Neural crest cell (in vitro differentiated cells): ENCODE measurements at places on chromosomes 1 and 21. TPM values are rescaled to one million over a fixed set of nuclear protein-coding genes. Genes with fewer than 3 reads are reported as not detected.

DNA sequence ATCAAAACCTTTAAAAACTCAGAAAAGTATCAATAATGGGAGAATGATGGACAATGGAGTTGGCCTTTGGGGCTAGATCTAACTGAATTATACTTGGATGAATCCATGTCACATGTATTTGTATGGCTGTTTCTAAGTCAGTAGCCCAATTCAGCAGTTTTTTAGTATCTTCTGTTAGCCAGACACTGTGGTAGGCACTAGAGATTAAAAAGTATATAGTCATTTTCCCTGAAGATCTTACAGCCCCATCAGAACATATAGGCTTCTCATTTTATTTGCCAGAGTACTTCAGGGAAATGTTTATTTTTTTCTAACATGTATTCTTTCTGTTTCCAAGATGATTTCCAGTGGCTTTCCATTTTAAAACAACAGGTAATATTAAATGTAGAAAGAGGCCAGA lies 273.7 kb downstream of the NFIA start:
- DNase-seq: no peak

- DNase-seq: no peak
These were observed 252.7 kb downstream of the TTLL7 start for GRCh38 chr1:83746234-83746633.

Gene TNFAIP8L2
- total RNA-seq: not detected in 2 replicates

DNA sequence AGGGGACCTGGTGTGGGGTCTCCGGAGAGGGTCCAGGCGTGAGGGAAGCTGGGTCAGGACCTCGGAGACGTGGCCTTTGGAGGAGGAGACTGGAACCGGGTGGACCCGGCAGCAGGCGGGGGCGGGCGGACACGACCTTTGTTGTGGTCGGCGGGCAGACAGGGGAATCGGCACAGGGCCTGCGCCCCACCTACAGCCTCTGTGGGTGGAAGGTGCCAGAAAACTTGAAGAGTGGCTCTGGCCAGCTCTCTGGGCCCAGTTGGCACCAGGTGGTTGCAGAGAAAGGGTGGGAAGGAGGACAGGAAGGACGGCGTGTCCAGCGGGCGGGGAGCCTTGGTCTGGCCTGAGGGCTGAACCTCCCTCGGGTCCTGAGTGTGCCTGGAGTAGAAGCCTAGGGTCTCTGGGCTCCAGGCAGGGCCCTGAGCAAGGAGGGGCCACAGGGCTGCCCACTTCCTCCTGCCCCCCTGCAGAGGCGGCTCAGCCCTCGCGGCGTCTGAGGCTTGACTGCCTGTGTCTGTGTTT lies 7.7 kb upstream of the TTLL10 start:
- DNase-seq: no peak

DNA sequence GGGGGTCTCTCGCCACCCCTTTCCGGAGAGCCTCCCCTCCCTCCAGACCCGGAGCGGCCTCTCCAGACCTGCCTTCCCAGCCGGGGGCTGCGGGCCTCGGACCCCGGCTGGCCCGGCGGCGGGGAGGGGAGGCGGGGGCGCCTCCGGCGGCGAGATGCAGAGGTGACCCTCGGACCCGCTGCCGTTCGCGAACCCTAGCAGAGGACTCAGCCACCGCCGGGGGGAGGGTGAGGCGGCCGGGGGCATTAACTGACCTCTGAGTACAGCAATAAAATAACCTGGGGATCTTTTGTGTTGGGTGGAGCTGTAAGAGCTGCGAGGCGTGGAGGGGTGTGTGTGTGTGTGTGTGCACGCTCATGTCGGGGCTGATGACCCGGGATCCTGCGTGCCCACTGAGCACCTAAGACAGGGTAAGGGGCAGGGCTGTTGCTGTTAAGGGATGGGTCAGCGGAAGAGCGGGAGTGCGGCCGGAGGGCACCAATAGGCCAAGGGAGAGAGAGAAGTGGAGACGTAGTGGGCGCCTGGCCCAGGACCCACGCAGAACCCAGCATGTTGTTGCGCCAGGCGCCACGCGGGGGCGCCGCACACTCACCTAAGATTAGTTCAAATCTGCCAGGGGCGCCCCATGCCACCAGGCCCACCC lies 6.3 kb downstream of the HAPLN2 start:
- DNase-seq: peak; percentile 67

DNA sequence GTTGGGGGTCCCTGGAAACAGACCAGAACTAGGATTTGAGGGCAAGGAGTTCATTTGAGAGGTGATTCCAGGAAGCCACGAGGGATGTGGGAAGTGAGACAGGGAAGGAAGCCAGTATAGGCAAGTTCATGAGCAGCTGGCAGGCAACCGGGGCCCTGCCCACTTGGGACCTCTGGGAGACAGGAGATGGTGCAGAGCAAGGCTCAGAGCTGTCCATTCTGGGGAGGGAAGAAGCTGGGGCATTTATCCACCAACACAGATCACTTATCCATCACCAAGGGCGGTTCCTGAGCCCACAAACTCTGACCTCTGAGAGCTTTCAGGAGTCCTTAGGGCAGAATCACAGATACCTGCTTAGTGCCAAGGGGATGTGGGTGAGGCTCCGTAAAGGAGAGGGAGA lies 16.8 kb downstream of the EDN2 start:
- DNase-seq: no peak

- no peak for DNase-seq
These were observed 59.3 kb downstream of the GPR88 start for GRCh38 chr1:100597061-100597741.

Gene FMO2
- not detected in 2 replicates for total RNA-seq

DNA sequence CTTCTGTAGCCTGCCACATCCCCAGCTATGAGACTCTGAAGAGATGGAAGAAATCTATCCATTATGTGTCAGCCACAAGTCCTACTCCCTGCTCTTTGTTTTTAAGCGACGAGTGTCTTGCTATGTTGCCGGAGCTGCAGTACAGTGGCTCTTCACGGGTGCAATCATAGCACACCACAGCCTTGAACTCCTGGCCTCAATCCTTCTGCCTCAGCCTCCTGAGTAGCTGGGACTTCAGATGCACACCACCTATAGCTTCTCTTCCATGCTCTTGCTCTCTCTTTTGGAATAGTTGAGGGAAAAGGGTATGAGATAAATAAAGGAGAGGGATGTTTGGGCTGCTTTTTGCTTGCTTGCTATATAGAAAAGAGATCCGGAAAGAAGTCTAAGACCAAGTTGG lies 1.6 kb downstream of the TUFT1 start:
- DNase-seq: no peak

- no peak for DNase-seq
These were observed 39.1 kb downstream of the CLIC6 start for GRCh38 chr21:34707876-34708325.

Gene CLDN17
- total RNA-seq: not detected in 2 replicates

DNA sequence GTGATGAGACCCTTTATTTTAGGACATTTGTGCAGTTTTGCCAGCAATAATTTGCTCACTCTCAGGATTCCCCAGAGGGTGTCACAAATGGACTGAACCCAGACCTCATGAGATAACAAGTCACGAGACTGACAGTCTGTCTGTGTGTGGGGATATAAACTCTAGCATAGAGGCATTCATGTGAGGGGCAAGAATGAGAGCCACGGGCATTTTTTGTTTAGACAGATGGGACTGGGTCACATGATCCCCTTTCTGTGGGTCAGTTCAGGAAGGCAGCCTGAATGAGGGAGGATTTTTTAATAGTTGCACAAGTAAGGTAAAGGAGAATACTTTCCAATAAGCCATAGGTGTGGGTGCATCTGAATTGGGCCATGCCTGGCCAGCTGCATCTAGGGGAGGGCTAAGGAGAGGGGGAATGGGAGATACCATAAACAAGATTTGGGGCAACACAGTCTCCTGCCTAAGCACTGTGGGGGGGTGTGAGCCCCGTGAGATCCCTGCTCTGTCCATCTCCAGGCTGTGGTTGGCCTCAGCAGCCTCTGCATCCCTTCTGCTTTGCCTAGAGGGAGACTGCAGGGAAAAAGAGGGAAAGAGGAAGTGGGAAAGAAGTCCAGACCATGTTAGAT lies 66.6 kb downstream of the NAV1 start:
- no peak for DNase-seq

DNA sequence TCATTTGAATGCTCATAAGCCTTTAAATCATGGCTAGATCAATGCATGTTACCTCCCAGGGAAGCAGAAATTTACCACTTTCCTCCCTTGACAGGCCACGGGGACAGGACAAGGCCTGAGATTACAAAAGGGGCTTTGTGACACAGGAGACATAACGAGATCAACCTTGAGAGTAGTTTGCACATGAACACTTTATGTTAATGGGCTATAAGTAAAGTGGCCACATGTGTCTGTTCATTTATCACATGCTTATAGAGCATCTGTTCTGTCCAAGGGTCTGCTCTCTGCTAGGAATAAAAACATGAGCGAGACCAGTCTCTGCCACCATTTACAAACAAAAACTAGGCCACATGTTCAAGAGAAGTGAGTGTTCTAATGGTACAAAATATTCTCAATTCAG lies 144.1 kb upstream of the C8B start:
- DNase-seq: no peak

DNA sequence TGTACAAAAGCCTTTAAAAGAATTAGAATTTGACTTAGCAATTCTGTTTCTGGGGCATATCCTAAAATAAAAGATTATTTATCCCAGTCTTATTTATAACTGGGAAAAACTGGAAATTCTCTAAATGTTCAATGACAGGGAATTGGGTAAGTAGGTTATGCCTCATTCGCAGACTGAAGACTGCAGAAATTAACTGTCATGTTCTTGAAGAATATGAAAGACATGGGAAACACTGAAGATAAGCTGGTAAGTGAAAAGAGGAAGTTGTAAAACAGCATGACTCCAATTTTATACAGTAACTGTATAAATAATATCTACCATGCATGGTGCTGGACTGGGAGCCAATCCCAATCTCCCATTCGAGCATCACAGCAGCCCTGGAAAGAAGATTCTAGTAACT lies 50.6 kb upstream of the SLC2A1 start:
- no peak for DNase-seq

- no peak for DNase-seq
These were observed 49.6 kb upstream of the IRF2BP2 start for GRCh38 chr1:234659538-234659937.

Gene IFNGR2
- total RNA-seq: 38.9 and 40.5 TPM in 2 replicates

- no peak for DNase-seq
These were observed 293.5 kb downstream of the MRPL39 start for GRCh38 chr21:25313829-25314228.

GRCh38 chr1:226602186-226603021 lies 53.8 kb downstream of the STUM start:
- DNase-seq: no peak

GRCh38 chr1:180898441-180899219 lies 14.1 kb upstream of the KIAA1614 start:
- DNase-seq: no peak

DNA sequence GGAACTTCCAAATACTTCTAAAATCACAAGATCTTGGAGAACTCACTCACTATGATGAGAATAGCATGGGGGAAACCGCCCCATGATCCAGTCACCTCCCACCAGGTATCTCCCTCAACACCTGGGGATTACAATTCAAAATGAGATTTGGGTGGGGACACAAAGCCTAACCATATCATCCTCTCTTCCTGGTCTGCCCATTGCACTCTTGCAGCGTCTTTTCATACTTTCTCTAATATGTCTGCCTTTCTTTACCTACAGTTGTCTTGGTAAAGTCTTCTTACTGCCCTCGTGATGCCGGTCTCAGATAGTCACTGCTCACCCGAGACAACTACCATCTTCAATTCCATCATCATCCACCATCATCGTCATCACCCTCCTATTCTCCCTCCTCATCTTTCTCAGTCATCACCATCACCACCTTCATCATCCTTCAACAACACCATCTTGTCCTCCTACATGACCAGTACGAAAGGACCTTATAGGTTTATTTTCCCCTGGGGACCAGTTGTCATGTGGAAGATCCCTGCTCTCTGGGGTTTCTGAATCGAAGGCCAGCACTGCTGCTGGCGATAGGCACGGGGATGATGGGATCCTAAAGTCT lies 58.5 kb upstream of the CASZ1 start:
- DNase-seq: no peak

DNA sequence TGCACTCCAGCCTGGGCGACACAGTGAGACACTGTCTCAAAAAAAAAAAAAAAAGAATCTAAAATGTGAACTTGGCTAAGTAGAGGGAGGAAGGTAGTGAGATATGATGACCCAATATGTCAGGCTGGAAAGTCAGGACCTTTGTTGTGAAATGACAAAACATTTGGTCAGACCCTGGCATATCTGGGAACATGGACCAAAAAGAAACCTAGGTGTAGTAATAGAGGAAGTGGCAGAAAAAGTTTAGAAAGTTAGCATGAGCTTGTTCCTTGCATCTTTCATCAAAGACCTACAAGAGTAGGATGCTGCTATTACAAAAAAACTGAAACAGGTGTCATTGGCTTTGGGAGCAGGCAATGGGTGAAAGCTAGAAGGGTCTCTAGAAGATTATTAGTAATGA lies 7.3 kb upstream of the S100A3 start:
- DNase-seq: no peak

DNA sequence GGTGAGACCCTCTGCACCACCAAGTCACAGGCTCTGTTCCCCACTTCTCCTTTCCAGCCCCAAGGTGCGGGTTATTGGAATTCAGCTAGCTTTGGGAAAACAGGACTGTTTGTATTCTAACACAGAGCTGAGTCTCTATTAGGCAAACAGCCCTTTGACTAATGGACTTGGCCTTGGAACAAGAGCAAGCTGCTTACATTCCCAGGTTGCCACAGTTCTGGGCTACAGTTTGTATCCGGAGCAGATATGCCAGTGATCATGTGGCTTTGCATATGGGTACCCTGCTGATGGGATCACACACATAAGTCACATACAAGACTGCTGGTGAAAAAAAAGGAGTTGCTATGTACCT lies 110.5 kb upstream of the COA6 start:
- DNase-seq: no peak

Gene HSD3B2
- total RNA-seq: not detected in 2 replicates

DNA sequence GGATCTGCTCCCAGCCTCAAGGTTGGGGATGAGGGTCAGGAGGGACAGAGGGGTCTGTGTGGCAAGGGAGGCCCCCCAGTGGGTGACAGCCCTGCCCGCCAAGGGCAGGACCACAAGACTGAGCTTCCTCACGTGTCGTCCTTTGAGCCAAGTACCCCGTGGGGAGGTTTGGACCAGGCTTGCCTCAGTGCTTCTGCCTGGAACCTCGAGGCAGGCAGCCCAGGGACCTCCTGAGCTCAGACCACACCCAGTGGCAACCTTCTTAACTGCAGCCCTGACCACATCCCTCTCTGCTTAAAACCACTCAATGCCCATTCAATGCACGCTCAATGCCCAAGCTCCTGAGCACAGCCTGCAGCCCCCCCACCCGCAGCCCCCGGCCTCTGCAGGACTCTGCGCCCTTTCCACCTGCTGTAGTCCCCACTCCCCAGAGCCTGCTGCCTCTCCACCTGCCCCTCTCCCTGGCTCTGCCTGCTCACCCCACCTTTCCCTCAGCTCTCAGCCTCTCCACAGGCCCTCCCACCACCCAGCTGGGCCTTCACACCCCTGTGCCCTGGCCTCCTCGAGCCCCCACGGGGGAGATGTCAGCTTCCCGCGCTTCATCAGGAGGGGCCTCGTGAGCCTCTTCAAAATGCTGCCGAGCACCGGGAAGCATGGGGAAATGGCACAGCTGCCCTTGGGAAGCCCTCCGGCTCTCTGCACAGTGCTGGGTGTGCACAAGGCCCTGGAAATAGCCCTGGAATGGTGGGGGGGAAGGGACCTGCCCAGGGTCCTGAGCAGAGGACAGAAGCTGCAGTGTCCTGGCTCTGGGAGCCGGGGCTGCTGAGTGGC lies 129.3 kb upstream of the VAMP3 start:
- DNase-seq: no peak
